ENCODE measurements at places on chromosomes 7 and 10.

DNA sequence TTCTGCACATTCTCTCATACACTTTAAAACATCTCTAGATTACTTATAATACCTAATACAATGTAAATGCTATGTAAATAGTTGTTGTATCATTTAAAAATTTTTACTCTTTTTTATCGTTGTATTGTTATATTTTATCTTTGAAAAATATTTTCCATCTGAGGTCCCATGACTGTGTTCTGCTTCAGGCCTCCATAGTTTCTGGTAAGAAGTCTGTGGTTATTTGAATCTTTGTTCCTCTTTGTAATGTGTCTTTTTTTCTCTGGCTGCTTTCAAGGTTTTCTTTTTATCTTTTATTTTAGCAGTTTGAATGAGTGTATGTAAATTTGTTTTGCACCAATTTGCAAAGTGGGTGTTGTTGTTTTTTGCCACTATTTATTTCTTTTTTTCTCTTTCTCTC, 263.1 kb downstream of the RPS24 start:
- peak; percentile 49 for DNase-seq

- no peak for DNase-seq
These were observed 44.8 kb upstream of the HPSE2 start for GRCh38 chr10:99280472-99280871.

GRCh38 chr10:32123021-32123420, 66.8 kb upstream of the KIF5B start:
- no peak for DNase-seq

GRCh38 chr7:44121761-44122420, 1.5 kb downstream of the POLD2 start:
- no peak for DNase-seq

DNA sequence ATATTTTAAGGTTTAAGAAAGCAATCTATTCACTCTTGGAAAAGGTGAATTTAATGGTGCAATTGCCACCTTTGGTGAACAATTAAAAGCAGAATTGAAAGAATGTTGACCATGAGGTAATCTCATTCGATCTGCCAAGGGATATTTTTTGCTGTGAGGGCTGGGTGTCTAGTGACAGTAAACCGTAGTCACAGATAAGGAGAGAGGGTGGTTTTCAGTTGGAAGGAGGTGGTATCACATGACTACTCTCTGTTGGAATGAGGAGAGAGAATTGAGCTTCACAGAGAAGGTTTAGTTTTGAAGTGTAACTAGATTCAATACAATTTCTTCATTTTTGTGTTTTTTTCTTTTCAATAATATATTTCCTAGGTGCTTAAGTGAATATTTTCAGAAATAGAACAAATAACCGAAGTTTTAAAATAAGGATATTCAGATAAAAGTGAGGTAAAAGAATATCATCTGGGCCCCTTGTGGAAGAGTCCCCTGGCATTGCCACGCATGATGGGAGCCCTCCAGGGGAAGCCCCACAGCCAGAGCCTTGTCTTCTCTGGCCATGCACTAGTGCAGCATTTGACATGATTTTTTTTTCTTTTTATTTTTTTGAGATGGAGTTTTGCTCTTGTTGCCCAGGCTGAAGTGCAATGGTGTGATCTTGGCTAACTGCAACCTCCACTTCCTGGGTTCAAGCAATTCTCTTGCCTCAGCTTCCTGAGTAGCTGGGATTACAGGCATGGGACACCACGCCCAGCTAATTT, 73.4 kb downstream of the GPR141 start:
- DNase-seq: no peak

GRCh38 chr7:24463474-24463873, 109.8 kb upstream of the PALS2 start:
- no peak for DNase-seq

DNA sequence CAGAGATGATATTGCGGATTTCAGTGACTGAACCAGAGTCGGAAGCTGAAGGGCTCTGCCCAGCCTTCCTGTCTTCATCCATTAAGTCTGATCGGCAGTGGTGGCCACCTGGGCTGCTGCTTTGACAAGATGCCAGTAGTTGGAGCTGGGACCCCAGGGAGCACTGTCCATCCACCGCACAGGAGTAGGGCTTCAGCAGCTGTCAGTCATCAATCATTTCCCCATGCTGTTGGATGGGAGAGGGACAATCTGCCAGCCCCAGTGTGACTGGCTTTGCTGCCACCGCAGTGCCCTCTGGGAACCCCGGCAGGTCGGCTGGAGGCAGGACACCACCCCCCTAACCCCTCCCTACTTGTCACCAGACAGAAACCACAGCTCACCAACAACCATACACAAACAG, 23.0 kb upstream of the GPR146 start:
- no peak for DNase-seq

DNA sequence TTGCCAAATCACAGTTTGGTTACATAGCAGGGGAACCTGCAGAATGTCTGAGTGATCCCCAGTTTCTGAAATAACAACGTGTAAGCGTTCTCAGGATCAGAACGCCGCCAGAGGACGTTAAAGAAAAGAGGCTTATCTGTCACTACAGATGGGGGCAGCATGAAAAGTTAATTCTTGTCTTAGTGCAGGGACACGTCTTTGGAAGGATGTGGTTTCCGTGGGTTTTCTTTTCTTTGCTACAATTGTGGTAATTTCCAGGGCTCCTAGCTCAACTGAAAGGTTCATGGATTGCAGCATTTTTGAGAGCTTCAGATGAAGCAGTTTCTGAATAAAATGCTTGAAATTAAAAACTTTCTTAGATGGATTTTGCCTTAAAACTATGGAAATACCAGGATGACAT, 106.6 kb downstream of the PRKCQ start:
- DNase-seq: peak; percentile 96

DNA sequence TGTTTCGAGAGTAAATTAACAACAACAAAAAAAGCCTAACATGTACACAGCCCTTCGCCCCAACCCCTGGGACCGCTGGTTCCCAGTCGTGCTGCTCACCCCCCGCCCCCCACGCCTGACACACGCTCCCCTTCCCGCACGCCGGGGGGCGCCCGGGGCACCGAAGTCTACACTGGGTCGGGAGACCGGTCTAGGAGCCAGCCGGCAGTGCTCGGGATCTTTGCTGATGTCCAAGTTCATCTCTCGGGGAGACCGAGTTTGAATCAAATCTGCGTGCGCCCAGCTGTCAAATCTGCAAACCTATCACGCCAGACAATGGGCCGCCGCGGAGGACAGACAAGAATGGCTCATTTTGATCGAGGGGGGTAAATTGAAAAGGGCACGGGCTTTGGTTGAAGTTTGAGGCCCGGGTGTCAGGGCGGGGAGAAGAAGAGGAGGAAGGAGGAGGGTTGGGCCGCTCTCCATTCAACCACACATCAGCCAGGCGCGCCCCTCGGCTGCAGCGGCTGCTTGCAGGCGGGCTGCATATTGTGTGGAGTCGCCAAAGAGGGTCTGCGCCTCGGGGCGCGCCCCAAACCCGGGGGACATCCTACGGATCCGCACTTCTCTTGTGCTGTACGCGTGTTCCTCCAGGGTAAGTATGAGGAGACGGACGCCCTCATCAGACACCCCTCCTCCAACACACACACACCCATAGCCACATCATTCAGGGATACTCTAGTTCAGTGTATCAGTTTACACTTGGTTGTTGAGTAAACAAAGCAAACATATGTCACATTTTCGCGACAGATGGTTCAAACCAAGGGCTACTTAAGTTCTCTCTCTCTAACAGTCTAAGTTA, 1.3 kb upstream of the GFRA1 start:
- DNase-seq: no peak

- no peak for DNase-seq
These were observed 207.6 kb downstream of the AHR start for GRCh38 chr7:17506095-17506494.

GRCh38 chr10:77072836-77073662, 564.6 kb downstream of the KCNMA1 start:
- DNase-seq: no peak

GRCh38 chr10:100670828-100671479, 74.4 kb upstream of the PAX2 start:
- no peak for DNase-seq

GRCh38 chr10:124763267-124763666, 19.1 kb upstream of the FAM53B start:
- DNase-seq: no peak

DNA sequence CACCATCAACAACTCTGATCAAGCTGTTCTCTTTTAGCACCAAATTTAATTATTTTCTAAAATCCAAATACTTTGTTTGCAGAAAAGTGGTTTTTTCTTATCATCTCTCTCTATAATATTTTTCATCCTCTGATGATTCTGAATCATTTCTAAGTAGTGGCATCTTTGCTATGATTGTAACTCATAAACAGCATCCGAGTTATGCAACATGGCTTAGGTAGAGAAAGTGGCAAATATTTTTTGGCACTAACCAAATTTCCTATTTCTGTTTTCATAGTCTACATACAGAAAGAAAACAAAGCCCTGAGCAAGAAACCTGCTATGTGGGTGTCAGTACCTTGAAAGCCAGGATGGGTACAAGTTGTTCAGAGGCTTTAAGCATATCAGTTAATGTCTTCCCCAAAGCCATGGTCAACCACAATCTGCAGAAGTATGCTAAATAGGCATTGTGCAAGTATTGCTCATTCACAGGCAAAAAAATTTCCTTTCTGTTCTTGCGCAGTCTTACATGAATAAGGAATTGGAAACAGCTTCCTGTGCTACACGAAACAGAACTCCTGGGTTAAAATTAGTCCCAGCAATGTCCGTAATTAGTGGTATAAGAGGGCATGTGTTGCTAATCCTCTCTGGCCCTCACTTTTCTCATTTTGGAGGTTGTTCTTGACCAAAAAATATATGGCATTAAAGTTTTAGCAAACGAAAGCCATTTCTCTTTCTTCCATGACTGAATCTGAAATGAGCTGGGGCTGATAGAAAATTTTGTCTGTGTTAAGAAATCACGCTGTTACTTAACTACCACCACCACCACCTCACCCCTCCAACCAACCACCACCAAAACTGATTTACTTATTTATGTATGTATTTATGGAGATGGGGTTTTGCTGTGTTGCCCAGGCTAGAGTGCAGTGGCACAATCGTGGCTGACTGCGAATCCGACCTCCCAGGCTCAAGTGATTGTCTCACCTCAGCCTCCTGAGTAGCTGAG, 325.6 kb upstream of the MAGI2 start:
- peak; percentile 95 for DNase-seq

DNA sequence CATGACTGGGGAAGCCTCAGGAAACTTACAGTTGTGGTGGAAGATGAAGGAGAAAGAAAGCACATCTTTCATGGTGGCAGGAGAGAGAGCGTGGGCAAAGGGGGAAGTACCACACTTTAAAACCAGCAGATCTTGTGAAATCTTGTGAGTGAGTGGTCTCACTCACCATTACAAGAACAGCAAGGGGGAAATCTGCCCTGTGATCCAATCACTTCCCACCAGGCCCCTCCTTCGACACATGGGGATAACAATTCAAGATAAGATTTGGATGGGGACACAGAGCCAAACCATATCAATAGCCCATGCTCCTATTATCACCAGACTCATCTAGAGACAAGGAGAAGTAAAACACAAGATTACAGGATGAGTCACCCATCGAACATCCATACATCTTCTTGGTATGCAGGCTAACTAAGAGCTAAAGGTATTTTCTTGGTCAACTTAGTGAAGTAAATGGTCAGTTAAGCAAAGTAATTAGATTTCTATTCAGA, 55.3 kb upstream of the YAE1 start:
- DNase-seq: peak; percentile 21

GRCh38 chr7:83941300-83941699, 253.3 kb downstream of the SEMA3A start:
- no peak for DNase-seq

GRCh38 chr7:24943096-24943948, 36.7 kb downstream of the OSBPL3 start:
- no peak for DNase-seq

All from MV-4-11 (cell line).